ENCODE measurements at places on chromosomes 5 and 9.

DNA sequence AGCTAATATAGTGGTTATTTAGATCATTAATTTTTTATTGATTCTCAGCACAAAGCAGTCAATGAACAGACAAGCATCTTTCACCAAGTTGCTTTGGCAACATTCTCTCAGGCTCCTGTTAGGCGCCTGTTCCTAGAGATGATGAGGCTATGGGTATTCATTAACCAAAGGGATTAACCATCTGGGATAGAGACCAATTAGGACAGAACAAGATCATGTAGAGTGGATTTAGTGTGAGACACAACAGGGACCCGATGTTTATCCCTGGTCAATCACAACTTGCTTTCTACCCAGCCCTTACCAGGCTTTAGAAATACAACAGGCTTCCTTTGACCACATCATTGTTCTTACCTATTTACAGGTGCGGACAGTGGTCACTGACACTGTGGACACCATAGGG lies 82.2 kb downstream of the PJA2 start:
- DNase-seq = no peak

- no peak for DNase-seq
Observed at GRCh38 chr5:174724484-174725260, at the start of gene MSX2. TSS of gene MSX2 (plus strand) at chr5:174724582. CDS start at chr5:174724660, 78 bp downstream.

DNA sequence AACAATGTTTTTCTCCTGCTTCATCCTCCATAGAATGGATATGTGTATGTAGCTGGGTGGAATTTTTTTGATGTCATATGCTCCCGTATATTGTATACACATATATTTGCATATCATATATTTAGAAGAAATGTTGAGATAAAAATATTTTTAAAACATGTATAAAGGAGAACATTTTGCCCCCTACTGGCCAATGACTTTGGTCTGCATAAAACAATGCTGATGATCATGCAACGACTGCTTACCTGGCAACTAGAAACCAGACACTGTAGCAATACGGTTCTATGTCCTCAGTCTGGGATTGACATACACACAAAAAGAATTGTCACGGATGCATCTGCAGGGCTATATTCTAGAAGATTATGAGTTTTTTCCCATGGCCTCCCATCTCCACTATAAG lies 503.6 kb downstream of the ELAVL2 start:
- DNase-seq = no peak

GRCh38 chr5:139696167-139696893 lies 48.2 kb downstream of the CXXC5 start:
- DNase-seq = no peak

DNA sequence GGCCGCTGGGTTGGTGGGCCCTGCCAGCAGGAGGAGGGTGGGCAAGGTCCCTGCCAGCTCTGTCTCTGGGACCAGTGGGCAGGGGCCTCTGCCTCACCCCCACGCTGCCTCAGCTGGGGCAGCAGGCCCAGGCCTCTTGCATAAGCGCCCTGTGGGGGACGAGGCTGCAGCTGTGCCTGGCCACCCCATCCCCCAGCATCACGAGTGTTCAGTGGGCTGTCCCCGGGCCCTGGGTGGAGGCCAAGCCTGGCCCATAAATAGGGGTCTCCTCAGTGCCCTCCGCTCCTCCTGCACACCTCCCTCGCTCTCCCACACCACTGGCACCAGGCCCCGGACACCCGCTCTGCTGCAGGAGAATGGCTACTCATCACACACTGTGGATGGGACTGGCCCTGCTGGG lies at the start of gene PTGDS:
PTGDS (plus strand) TSS at position 282 of the 400 bp plus-strand sequence; CDS start at position 357, 75 bp downstream.
- no peak for DNase-seq
